ENCODE measurements at places on chromosomes 12 and 14.

DNA sequence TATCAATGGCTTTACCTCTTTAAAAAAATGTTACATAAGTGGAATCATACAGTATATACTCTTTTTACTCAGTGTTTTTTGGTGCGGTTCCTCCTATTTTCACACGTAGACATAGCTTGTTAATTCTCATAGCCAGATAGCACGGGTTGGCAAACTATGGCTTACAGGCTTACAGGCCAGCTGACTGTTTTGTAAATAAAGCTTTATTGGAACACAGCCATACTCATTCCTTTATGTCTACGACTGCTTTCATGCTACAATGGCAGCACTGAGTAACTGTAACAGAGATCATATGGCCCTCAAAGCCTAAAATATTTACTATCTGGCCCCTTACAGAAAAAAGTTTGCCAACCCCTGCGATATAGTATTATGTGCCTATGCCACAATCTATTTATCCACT, 5.8 kb upstream of the DAAM1 start:
- H3K27ac ChIP-seq: no peak overlapping the region
- DNase-seq: no peak
- H3K27me3 ChIP-seq: peaks cover 23% of the 10 kb centered on the region
- no peak overlapping the region for H3K4me3 ChIP-seq

DNA sequence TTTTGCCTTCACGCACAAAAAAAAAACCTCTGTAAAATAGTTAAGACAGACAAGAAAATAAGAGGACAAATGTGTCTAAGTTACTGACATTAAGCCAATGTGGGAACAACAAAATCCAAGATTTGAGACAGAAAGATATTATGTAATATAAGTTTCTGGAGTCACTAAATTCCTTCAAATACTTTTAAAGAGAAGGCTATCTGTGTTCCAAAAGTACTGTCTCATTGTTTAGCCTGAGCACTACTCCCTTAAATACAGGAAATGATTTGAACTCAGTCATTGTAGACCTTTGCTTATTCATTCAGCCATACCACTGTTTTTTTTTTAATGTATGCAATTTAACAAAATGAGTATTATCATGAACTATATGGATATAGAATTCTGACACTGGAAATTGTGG, 82.7 kb upstream of the KITLG start:
- H3K27ac ChIP-seq: no peak overlapping the region
- H3K36me3 ChIP-seq: no peaks in the 10 kb centered on the region
- no peaks in the 10 kb centered on the region for H3K4me1 ChIP-seq
- no peak overlapping the region for H3K4me3 ChIP-seq

- no peaks in the 10 kb centered on the region for H3K36me3 ChIP-seq
- no peaks in the 10 kb centered on the region for H3K27me3 ChIP-seq
- H3K4me1 ChIP-seq: no peaks in the 10 kb centered on the region
- no peak for DNase-seq
- H3K27ac ChIP-seq: no peak overlapping the region
Measured at GRCh38 chr12:58576916-58577315, 343.4 kb downstream of the LRIG3 start.

DNA sequence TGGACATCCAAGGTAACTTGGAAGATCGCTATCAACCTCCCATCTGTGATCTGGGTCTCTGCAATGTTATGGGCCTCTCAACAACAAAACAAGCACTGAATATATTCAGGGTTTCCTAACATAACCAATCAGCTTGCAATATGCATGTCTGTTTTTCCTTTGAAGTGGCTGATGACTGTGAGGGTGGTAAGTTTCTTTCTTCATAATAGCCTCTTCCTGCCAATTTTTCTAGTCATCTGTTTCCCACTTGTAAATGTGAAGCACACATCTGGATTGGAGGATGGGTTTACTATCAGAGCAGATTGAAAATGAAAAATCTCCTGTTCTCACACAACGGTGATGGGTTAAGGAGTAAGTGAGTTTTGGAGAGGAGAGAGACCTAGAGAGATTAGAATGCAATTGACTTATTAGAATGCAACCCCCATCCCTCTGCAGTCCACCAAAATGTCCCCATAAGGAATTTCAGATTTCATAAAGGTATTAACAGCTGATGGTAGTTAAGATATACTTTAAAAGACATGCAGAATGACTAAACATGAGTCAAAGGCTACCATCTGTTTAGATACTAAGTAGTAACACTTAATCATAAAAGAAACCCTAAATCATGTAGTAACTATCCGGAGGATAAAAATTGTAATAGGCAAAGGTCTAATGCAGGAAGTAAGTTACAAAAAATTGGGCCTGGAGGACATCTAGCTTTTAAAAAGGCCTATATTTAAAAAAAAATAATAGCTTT, 58.4 kb upstream of the SAV1 start:
- peak overlapping the region; percentile 89 for H3K27ac ChIP-seq
- no peak for DNase-seq
- peaks cover 65% of the 10 kb centered on the region for H3K36me3 ChIP-seq
- peaks cover 25% of the 10 kb centered on the region for H3K4me1 ChIP-seq
- H3K4me3 ChIP-seq: peak overlapping the region; percentile 47
- H3K27me3 ChIP-seq: no peaks in the 10 kb centered on the region

DNA sequence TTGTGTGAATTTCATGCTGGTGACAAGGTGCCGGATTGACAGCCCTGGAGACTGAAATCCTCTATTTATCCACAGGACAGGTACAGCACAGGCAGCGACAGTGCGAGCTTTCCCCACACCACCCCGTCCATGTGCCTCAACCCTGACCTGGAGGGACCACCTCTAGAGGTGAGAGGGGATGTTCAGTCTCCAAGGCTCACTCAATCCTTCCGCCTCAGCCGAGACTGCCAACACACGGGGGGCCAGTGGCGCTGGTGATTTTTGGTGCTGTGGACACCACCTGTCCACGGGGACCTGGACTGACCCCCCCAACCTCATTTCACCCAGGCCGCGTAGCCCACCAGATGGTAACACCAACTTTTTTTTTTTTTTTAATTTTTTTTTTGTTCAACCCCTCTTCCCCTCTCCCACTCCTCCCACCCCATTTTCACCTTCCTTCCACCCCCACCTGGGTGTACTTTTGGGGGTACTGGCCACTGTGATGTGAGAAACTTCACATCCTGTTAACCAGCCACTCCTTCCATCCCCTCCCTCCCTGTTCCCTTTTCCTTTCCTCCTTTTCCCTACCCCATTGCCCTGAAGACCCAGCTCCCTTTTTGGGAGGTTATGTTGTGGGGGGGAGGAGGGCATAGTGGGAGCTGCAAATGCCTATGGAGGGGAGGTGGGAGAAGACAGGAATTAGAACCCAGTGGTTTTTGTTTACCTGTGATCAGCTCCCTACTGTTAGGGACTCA, 12.9 kb downstream of the PCBP2 start:
- peak overlapping the region; percentile 72 for H3K4me3 ChIP-seq
- no peaks in the 10 kb centered on the region for H3K27me3 ChIP-seq
- H3K4me1 ChIP-seq: peaks cover 21% of the 10 kb centered on the region
- DNase-seq: no peak

- no peaks in the 10 kb centered on the region for H3K27me3 ChIP-seq
- H3K4me1 ChIP-seq: peaks cover 5% of the 10 kb centered on the region
- H3K4me3 ChIP-seq: no peak overlapping the region
- no peaks in the 10 kb centered on the region for H3K36me3 ChIP-seq
Measured at GRCh38 chr14:105355049-105355575, 40.6 kb downstream of the PACS2 start.

DNA sequence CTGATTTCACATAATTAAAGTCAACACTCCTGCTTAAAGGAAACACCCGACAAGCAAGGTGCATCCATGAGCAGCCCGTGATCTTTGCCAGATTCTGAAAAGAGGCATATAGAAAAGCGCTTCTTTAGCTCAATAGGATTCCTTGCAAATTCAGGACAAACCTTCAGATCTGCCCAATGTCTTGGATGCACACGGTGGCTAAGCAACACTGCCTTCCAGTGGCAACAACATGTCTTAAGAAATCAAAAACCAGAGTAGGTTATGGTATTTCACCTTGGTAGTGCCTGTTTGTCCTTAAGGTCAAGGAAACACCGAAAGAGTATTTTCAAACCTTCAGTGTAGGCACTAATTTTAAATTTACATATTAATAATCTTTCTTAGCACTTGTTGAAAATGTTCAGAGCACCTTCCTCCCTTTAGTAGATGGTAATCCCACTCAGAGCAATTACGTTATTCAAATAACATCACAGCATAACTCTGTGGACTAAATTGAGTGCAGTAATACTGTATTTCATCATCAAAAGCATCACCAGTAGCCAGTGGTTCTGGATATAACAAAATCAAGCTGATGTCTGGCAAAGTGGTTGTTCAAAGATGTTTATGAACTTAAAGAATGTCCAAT, 58.0 kb upstream of the CDKN3 start:
- DNase-seq: no peak
- H3K27me3 ChIP-seq: peaks cover 1% of the 10 kb centered on the region
- H3K4me1 ChIP-seq: no peaks in the 10 kb centered on the region
- no peaks in the 10 kb centered on the region for H3K36me3 ChIP-seq
- no peak overlapping the region for H3K4me3 ChIP-seq

DNA sequence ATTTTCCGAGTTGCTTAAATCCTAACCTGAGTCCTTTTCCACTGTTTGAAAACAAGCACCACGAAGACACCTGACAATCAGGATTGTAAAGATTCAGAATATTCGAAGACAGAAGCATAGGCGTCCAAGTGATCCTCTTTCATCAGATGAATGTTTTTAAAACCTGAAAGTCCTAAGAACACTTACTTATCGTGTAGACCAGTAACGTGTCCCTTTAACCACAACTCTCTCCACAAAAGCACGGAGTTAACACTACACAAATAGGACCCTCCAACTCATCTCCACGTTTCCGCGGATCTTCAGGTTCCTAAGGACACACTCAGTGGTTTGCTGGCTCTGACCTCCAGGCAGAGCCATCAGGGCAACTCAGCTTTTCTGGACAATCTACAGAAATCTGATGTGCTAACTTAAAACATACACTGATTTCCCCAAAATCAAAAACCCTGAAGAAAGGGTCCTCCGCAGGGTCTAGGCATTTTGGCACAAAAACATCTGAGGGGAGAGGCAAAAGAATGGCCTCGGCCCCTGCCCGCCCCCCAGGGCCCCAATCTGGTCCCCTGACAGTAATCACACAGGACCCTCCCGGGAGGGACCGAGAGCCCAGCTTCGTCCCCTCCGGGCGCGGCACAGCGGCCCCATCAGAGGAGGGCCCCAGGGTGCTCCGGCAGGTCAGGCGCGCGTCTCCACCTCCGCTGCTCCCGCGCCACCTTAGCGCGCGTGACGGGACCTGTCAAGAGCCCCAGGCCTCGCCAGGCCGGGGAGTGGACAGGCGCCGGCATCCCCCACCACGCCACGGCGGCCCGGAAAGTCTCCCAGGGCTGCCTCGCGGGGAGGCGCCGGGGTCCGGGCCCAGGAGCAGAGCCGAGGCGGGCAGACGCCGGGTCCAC, 925 bp downstream of the DICER1 start:
- no peaks in the 10 kb centered on the region for H3K27me3 ChIP-seq
- H3K27ac ChIP-seq: peak overlapping the region; percentile 79
- peaks cover 2% of the 10 kb centered on the region for H3K36me3 ChIP-seq
- peaks cover 61% of the 10 kb centered on the region for H3K4me1 ChIP-seq
- H3K4me3 ChIP-seq: peak overlapping the region; percentile 81
- DNase-seq: no peak

GRCh38 chr14:21440859-21441258, 15.1 kb downstream of the CHD8 start:
- H3K27ac ChIP-seq: no peak overlapping the region
- H3K27me3 ChIP-seq: no peaks in the 10 kb centered on the region

DNA sequence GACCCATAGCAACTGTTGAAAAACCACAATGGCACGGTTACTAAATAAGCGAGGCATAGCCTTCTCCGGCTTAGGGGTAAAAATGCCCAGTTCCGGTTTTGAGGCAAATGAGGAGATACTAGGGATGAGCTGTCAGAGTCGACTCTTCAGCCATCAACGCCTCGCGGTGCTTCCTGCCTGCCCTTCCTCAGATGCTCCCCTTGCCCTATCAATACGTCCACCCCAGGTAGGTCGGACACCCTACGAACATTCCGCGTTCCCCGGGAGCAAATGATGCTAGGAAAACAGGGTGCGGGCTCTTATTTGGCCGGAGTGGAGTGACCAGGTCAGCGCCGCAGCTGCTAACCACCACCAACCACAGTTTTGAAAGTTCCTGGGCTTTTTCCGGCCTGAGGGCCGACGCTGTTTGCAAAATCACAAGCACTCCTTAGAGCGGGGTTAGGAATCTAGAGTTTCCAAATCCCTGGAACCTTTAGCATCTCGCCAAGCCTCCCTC, 1.2 kb downstream of the SRSF9 start:
- H3K36me3 ChIP-seq: no peaks in the 10 kb centered on the region
- H3K27me3 ChIP-seq: no peaks in the 10 kb centered on the region

GRCh38 chr14:91167380-91167770, 53.5 kb downstream of the DGLUCY start:
- no peaks in the 10 kb centered on the region for H3K4me1 ChIP-seq
- DNase-seq: no peak
- H3K27ac ChIP-seq: no peak overlapping the region

DNA sequence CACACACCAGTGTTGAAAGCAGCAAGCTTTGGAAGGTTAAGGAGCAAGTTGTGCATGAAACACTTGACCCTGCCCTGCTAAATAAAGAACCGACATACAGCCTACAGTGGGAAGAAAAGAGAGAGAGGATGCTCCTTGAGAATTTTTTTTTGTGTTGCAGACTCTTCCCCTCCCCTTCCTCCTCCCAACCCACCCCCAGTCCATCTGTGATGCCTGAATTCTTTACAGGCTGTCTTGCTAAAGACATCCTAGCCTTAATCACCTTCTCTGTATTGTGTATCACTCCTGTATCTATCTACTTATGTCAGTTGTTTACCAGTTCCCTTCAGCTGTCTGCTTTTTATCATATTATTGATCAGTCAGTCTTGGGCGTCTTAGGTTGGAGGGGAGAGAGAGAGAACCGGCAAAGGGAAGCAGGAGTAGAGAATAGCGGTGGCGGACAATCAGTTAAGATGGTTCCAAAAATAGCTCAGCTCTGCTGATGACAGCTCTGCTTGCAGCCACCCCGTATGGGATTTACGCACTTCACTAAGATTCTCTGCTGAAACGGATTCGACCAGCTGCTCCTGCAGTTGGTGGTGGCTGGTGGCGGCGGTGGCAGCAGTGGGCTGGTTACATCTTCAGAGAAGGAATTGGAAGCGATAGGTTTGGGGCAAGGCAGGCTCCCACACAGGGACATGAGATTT, 664.7 kb downstream of the NRXN3 start:
- no peaks in the 10 kb centered on the region for H3K36me3 ChIP-seq
- no peaks in the 10 kb centered on the region for H3K4me1 ChIP-seq
- DNase-seq: no peak
- H3K27me3 ChIP-seq: peaks cover 10% of the 10 kb centered on the region
- no peak overlapping the region for H3K27ac ChIP-seq

GRCh38 chr12:57470286-57470969, 9.2 kb downstream of the ARHGAP9 start:
- no peak for DNase-seq
- H3K4me3 ChIP-seq: no peak overlapping the region
- no peaks in the 10 kb centered on the region for H3K27me3 ChIP-seq
- H3K36me3 ChIP-seq: peaks cover 12% of the 10 kb centered on the region
- no peak overlapping the region for H3K27ac ChIP-seq

- H3K36me3 ChIP-seq: peaks cover 15% of the 10 kb centered on the region
- H3K4me3 ChIP-seq: no peak overlapping the region
- peaks cover 64% of the 10 kb centered on the region for H3K4me1 ChIP-seq
Measured at GRCh38 chr12:28217805-28218204, 27.5 kb downstream of the CCDC91 start.

- no peaks in the 10 kb centered on the region for H3K36me3 ChIP-seq
- H3K4me3 ChIP-seq: no peak overlapping the region
- no peaks in the 10 kb centered on the region for H3K4me1 ChIP-seq
- no peak for DNase-seq
- H3K27ac ChIP-seq: no peak overlapping the region
- peaks cover 60% of the 10 kb centered on the region for H3K27me3 ChIP-seq
Measured at GRCh38 chr12:46824709-46825108, 1.1 kb downstream of the SLC38A4 start.

- DNase-seq: peak; percentile 86
- peaks cover 97% of the 10 kb centered on the region for H3K4me1 ChIP-seq
Measured at GRCh38 chr14:99258876-99259726, 12.9 kb downstream of the BCL11B start.

Data from naive thymus-derived CD8-positive, alpha-beta T cell (primary cell).